NCI-H526 treated with DMSO at 0.1 percent for 48 hours (cell line): ENCODE measurements at places on chromosomes 2 and 18.

DNA sequence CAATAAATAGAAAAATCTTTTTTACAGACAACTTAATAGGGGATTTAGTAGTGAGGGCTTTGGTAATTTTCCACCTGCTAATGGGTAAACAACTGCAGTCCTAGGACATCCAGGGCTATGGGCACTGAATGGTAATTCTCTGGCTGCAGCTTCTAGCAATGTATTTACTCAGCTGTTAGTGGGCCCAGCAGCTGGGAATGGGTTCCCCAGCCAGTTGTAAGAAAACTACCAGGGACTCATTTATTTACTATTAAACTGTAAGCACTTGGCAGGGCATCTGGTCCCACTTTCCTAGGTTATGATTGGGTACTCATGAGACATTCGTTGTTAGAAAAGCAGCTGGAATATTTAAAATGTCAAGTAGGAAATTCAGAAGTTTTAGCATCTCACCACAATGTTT lies 363.8 kb upstream of the TRIB2 start:
- DNase-seq: no peak

DNA sequence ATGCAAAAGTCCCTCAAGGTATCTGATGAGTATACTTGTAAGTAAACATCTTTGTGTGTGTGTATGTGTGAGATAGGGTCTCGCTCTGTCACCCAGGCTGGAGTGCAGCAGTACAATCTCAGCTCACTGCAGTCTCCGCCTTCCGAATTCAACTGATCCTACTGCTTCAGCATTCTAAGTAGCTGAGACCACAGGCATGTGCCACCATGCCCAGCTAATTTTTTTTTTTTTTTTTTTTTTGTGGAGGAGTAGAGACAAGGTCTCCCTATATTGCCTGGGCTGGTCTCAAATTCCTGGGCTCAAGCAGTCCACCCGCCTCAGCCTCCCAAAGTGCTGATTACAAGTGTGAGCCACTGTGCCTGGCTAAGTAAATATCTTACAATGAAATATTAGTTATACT lies 23.2 kb downstream of the ADAM17 start:
- no peak for DNase-seq

DNA sequence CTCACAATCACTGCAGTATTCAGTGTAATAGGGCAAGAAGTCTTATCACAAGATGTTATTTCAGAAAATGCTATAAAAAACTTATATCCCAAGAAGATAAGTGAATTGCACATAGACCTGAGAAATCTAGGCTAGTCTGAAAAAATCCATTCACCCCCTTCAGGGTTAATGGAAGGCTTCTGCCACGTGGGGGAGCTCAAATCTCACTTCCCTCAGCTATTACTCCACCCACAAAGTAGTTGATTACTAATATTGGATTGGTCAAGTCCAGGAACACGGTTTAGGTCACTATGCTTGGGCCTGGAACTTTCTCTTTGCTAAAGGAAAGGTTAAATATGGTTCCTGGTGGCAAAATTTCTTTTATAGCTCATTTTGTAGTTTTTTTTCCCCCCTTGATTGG lies 51.2 kb upstream of the ADAM23 start:
- DNase-seq: no peak

- no peak for DNase-seq
Measured at GRCh38 chr2:9398881-9399780, 24.2 kb downstream of the ITGB1BP1 start.

- peak; percentile 19 for DNase-seq
Measured at GRCh38 chr2:210577263-210578071, 21.1 kb downstream of the CPS1 start.

DNA sequence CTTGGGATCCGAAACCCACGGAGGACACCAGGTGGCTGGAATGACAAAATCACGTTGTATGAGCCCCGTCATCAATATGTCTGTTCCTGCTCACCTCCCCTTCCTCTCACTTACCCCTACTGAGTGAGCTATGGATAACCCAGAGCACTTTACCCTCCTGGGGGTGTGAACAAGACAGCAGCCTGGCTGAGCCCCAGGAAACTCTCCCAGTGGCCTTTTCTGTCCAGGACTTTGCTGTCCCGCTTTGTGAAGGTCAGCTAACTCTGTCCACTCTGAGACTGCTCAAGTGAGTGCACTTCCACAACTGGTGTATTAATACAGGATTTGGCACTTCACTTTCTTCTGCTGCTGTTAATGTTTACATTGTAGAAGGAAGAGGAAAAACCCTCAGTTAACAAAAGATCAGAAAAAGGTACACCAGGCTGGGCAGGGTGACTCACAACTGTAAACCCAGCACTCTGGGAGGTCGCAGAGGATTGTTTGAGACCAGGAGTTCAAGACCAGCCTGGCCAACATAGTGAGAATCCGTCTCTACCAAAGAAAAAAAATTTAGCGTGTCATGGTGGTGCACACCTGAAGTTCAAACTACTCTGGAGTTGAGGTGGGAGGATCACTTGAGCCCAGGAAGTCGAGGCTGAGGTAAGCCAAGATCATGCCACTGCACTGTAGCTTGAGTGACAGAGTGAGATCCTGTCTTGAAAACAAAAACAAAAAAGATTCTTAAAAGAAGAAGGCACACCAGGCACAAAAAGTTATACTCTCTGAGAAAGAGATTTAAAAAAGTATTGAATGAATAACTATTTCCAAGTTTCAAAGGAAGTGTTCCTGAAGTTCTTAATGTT lies 90.3 kb downstream of the CLHC1 start:
- DNase-seq: no peak

DNA sequence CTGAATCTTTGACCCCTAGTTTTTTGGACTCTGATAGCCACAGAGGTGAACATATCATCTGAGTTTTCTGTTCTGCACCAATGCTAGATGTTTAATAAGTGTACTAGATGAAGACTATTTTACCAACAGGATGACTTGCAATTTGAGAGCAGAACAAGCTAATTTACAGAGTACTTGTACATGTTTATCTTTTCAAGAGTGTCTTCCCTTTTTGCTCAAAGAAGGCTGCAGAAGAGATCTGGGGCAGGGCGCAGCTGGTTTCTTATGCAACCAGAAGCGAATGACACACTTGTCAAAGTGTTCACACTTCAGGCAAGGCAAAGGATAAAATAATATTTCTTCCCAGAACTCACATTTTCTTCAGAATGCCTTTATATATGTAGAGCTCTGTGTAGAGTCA lies 86.0 kb downstream of the VWA3B start:
- DNase-seq: no peak

DNA sequence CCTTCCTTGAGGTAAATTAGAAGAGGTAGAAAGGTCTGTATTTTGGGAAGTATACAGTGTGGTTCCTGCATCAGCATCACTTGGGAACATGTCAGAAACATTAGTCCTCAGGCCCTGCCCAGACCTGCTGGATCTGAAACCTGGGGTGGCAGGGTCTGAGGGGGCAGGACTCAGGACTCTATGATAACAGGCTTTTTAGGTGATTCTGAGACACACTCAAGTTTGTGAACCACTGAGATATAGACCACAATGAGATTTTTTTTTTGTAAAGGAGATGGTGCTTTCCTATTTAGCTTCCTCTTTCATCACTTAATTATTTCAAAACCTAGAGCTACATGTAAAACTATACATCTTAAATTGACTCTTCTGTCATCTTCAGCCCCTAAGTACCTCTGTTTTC lies 262.7 kb upstream of the SPOPL start:
- DNase-seq: no peak

DNA sequence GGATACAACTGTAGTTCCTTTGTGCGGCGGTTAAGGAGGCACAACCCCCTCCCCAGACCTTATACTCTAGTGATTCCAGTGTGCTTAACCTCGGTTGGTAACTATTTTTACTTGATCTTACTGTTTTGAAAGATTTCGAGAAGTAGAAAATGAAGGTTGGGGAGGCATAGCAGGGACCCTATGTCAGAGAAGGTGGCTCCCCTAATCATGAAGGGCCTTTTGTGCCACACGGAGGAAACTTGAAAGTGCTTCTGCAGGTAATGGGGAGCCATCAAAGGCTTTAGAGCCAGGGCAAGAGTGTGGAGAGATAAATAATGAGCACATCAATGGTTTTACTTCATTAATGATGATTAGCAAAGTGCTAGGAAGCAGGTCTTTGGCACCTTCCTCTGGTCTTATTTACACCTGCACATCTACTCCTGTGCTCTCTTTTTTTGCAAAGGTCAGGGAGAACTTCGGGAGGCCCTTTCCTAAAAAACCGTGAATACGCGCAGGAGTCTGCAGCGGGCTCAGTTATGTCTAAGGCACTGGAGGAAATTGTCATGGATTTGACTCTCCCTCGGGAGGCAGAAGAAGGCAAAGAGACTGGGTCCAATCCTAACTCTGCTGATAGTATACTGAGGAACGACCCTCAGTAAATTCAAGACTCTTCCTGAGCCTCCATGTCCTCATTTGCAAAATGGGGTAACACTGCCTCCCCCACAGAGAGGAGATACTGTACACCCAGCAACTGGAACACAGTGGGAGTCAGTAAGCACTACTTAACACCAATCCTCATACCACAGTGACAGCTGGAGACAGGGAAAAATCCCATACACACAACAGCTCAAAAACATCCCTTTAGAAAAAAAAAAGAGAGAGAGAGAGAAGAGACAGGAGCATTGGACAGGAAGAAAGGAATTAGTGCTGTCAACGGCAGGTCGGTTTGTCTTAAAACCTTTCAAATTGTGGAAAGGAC lies 81.6 kb downstream of the DDX1 start:
- DNase-seq: no peak

GRCh38 chr2:26364669-26365068 lies 18.1 kb upstream of the ADGRF3 start:
- no peak for DNase-seq

DNA sequence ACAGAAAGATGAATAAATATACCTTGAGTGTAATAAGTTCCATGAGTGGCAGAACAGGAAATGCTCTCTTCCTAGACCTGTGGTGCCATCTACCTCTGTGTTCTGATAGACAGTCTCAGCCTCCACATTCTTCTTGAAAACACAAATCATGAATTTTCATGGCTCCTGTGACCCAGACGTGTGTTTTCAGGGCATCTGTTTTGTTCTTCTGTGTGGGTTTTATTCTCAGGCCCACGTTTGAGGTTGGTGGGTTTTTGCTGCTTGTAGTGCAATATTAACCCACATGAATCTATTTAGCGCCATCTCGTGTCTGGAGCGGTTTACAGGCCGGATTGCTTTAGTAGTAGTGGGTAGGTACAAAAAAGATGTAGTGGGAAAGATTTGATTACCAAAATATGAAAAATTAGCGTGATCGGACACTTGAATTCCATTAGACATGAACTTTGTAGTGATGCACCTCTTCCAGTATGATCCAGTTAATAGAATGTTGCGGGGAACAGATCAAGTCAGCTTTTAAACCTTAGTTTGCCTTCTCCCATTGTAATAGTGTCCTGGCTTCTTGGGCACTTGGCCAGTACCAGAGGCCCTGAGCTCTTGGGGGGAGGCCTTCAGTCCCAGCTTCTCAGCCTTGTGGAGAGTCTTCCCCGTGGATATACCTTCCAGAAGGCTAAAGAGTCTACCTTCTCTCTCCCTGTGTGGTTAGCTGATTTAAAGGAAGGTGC lies 256.5 kb downstream of the TPGS2 start:
- DNase-seq: peak; percentile 36

GRCh38 chr18:42290318-42291307 lies 335.6 kb downstream of the PIK3C3 start:
- no peak for DNase-seq

DNA sequence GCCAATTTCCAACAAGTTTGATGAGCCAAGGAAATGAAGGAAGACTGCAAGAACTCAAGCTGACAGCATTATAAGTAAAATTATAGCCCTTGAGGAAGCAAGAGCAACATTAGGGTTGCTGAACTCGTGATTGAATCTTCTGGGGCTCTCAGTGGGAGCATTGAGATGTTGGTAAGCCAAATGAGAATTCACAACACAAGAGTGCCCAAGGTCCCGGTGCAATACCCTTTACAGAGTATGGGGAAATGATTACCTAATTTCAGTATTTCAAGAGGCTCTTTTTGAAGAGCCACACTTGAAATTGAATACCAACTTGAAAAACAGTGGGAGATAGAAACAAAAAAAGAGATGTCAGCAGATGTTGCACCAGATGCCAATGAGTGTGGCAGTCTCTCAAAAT lies 554.5 kb downstream of the STK39 start:
- no peak for DNase-seq

DNA sequence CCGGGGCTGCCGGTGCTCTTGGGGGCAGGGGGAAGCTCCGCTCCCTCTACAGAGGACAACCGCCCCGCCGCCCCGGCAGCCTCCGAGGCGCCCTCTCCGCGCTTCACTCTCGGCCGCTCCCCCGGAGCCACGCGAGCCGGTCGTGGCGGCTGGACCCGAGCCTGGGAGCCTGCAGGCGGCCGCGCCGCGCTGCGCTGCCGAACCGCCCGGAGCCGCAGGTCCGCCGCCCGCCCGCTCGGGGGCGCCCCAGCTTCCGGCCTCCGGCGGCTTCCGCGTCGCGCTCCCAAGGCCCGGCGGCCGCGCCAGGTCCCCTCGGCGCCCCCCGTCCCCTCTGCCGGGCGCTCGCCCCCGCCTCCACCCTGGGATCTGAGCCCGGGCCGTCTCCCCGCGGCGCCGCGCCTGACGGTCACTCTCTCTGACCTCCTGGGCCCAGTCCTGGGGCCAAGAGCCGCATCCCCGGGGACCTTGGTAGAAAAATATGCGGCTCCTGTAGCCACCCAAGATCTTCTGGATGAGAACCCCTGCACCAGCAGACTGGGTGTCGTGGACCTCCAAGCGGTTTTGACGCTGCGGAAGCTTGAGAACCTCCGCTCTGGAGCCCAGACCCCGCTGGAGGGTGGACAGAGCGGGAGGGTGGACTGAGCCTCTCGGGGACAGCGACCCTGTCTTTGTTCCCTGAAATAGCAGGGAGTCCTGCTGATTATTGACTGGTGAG lies 44.3 kb downstream of the SERTAD2 start:
- no peak for DNase-seq

- DNase-seq: no peak
Measured at GRCh38 chr18:25737710-25738311, 352.6 kb downstream of the SS18 start.

DNA sequence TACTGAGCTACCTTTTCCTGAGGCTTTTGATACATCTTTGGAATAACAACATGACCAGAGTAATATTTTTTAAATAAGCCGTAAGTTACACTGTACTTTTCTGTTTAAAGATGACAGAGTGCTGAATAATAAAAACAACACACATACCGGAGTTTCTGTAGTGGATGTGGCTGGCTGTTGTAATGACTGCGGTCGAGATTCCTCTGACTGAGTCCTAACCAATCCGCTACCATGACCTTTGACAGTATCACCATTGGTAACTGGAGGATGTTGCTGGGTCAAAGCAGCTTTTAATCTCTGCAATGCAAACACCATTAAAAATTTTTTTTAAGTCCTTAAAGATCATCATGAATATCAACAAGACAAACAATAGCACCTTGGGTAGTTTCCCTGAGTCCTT lies 70.7 kb downstream of the ATF2 start:
- DNase-seq: no peak
